Hypothalamus (tissue), 51 donors: ENCODE measurements at places on chromosomes 5 and 9.

DNA sequence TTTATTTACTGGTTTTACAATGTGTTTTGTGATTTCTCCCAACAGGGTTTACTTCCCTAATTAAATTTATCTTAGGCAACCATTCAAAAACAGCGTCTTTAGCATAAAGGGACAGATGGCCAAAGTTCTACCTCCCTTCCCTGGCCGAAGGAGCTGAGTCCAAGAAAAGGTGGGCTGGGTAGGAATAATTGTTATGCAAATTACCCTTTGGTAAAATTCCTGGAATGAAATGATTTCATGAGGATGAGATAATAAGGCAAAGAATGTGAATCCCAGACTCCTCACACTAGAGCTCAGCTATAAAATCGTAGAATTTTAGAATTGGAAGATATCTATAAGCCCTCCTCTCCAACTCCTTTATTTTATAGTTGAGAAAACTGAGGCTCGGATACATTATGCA lies 119.6 kb downstream of the SGCD start:
- DNase-seq = no peak

- DNase-seq = no peak
Observed at GRCh38 chr5:103706939-103707682, 144.5 kb upstream of the NUDT12 start.

DNA sequence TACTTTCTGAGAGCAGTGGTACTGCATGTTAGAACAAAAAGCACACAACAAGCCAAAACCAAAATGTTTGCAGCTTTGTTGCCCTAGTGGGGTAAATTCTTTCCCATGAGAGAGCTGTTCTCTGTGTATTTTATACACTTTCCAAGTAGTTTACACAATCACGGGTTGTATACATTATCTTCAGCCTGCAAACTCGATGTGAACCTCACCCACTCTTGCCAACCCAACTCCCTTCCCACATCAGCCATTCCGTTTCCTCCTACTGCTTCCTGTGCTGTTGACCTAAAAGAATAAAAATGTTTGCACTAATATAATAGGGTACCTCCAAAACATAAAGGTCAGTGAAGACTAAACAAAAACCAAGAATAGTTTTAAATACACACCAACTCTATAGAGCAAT lies 47.0 kb downstream of the IQGAP2 start:
- DNase-seq = no peak

- peak; percentile 15 for DNase-seq
Observed at GRCh38 chr5:69007726-69008368, 86.0 kb upstream of the SLC30A5 start.

DNA sequence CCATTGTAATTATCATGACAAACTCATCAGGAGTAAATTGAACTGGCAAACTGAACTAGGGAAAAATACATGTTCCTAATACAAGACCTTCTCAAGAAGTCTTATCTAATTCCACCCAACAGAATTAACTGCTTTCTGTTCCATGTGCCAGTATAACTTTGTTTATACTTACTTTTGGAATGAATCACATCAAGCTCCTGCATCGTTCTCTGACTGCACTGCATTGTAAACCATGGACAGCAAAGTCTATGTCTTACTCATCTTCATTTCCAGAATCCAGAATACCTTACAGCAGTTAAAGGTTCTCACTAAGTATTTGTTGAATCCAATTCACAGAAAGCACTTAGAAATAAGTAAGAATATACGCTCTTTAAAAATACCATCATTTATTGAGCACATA lies 102.8 kb downstream of the PLK2 start:
- no peak for DNase-seq

DNA sequence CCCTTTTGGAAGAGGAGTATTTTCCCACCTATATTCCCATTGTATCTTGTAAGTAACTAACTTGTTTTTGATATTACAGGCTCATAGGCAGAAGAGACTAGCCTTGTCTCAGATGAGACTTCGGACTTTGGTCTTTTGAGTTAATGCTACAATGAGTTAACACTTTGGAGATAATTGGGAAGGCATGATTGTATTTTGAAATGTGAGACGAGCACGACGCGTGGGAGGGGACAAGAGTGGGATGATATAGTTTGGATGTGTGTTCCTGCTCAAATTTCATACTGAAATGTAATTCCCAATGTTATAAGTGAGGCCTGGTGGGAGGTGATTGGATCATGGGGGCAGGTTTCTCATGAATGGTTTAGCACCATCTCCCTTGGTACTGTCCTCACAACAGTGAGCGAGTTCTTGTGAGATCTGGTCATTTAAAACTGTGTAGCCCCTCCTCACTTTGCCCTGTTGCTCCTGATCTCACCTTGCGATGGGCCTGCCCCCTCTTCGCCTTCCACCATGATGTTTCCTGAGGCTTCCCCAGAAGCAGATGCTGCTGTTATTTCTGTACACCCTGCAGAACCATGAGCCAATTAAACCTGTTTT lies 721.5 kb upstream of the CTNND2 start:
- DNase-seq = no peak

- DNase-seq = no peak
Observed at GRCh38 chr5:141913560-141914198, 10.0 kb upstream of the DELE1 start.

DNA sequence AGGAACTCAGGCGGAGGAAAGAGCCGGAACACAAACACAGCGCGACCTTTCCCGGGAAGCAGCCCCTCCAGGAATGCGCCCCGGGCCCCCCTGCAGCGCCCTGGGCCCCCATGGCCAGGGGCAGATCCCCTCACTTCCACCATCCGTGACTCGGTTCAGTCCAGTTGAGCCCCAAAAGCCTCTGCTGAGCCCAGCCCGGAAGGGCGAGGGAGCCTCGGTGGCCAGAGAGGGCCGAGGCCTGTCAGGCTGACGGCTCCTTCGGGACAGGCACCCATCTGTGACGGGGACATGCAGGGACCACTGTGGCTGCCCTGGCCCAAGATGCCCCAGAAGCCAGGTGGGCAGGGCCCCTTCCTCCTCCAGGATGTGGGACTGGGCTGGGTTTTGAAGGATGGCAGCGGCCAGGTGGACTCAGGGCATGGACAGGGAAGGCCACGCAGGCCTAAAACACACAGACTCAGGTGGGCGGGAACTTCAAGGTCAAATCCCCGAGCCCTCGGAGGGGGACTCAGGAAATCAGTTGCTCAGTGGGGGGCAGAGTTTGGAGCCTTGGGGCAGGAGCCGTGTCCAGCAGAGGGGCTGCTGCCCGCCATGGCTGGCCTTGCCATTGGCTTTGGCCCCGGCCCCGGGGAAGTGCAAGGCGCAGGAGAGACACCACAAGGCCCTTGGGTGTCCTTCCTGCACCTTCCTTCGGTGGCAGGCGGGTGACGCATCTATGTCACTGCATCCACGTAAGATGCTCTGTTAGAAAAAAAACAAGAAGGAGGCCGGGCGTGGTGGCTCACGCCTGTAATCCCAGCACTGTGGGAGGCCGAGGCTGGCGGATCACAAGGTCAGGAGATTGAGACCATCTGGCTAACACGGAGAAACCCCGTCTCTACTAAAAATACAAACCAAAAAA lies 29.7 kb upstream of the ABO start:
- no peak for DNase-seq

GRCh38 chr9:92147852-92148180 lies 32.6 kb upstream of the SPTLC1 start:
- DNase-seq = no peak

DNA sequence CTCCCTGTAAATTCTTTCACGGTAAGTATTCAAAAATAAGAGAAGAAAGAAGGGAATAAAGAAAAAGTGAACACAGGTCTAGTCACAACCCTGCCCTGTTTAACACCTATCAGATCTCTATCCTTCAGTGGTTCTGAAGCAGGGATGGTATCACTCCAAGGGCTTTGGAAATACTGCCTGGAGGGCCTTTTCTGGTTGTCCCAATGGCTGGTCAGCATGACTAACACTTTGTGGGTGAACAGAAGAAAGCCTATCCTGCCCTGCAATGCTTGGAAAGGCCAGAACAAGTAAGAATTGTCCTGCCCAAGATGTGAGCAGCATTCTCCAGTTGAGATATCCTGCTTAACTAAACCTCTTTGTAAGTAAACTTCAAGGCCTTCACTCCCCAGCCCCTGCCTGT lies 124.9 kb downstream of the TMEM167A start:
- DNase-seq = no peak

DNA sequence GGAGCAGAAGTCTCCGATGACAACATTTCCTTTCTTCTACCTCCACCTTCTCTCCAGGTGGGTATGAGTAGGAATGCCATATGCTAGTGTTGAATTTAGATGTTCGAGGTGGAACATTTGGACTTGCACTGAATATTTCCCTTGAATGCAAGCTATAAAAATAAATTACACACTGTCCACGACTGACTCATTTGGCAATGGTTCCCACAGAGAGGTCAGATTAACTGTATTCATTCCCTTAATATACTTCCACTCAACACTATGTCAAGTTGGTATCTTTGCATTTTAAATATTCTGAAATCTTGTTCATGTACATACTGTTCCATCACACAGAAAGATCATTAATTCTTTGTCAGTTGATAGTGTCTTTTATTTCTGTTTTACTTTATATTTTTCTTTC lies 222.6 kb upstream of the PIK3R1 start:
- DNase-seq = no peak

DNA sequence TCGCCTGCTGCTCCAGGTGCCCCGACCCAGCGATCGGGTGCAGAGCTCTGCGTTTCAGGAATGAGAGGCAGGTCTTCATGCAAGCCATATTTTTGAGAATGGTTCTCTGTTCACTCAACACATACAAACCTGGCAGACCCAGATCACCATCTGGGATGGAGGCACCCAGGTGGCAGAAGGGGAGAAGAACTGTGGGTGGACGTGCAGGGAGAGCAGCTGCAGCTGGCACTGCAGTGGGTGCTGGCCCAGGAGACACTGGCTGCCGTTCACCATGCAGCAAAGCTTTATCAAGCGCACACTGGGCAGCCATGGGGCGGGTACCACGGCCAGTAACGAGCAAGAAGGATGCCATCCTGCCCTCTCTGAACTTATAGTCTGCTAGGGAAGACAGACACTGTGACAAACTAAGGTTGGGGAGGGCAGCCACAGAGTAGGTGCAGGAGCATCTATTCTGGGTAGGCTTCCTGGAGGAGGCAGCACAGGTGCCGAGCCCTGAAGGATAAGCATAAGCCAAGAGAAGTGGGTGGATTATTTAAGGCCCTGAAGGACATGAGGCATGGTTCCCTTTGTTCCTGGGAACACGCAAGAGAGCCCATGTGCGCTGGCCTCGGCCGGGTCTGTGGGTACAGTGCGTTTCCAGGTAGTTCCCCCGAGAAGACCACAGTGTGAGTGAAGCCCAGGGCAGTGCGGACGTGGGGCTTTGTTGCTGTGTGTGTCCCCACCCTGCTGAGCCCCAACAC lies 46.2 kb upstream of the FCN2 start:
- no peak for DNase-seq

DNA sequence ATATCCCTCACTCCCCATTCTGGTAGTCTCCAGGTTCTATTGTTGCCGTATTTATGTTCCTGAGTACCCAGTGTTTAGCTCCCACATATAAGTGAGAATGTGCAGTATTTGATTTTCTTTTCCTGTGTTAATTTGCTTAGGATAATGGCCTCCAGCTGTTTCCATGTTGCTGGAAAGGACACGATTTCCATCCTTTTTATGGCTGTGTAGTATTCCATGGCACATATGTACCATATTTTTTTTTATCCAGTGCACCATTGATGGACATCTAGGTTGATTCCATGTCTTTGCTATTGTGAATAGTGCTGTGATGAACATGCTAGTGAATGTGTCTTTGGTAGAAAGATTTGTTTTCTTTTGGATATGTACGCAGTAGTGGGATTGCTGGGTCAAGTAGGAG lies 98.2 kb downstream of the NNT start:
- no peak for DNase-seq

GRCh38 chr9:21690561-21690960 lies 111.9 kb upstream of the MTAP start:
- no peak for DNase-seq
